ENCODE measurements at places on chromosomes 3 and 15.

- DNase-seq: no peak
Measured at GRCh38 chr15:80846031-80846815, 67.1 kb downstream of the CEMIP start.

- DNase-seq: peak; percentile 3
Measured at GRCh38 chr15:43440721-43441281, 52.2 kb downstream of the TP53BP1 start.

- DNase-seq: peak; percentile 40
Measured at GRCh38 chr3:69012100-69012799, 1.2 kb downstream of the EOGT start.

DNA sequence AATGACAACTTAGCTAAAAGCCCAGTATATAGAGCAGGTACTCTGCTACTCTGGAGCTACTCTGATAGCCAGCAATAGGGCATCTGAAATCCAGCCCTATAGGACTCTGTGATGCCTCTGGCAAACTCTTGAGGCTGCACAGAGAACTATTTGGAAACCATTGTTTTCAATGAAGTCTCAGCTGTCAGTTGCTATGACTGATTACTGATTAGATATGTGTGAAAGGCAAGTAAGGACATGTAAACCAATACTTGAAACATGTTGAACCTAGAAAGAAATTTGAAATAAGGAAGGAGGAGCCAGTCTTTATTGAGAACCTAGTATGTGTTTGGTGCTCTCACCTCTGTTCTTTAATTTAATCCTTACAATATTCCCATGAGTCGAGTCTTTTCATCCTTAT is 40.2 kb upstream of the CRTC3 start:
- DNase-seq: no peak

DNA sequence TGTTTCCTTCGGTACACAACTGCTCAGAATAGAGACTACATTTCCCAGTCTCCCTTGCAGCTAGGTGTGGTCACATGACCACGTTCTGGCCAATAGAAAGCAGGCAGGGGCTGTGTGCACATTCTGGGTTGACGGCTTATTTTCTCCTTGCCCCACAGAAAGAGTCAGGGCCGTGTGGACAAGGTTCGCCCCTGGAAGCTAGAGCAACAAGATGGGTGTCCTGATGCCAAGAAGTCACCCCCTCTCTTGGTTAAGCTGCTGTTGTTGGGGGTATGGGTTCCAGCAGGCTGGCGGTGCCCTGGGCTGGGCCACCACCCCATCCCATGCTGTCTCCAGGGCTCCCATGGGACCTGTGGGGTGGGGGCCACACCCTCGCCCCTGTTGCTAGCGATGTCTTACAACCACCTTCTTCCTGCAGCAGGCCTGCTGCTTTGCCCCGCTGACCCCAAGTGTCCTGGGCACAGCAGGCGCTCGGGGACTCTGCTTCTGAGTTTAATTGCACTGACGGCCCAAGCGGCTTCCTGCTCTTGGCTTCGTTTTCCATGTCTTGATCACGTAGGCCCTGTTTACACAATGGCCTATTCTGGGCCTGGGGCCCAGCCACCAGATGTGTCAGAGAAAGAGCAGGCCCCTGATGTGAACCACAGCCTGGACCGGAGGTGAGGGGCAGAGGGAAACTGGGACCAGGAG is 24.9 kb downstream of the ABTB1 start:
- peak; percentile 65 for DNase-seq

DNA sequence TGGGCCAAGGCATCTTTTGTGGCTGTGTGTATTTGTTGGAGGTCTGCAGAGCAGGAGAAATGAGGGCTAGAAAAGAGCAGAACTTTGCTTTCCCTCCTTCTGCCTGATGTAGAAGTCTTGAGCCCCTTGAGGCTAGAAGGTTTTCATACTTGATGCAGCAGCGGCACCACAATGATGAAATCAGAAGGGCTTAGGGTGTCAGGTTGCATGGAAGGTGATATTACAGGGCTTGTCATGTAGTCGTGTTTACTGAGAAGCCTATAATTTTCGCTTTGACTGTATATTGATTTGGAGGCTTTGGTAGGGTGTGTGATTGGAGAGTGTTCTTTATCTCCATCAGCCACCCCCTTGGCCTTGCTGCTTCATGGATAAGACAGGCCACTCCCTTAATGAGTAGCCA is 339.8 kb downstream of the THSD4 start:
- DNase-seq: no peak

- no peak for DNase-seq
Measured at GRCh38 chr3:157442729-157443128, 6.1 kb downstream of the PTX3 start.

- DNase-seq: no peak
Measured at GRCh38 chr3:62940771-62941563, 65.8 kb upstream of the CADPS start.

DNA sequence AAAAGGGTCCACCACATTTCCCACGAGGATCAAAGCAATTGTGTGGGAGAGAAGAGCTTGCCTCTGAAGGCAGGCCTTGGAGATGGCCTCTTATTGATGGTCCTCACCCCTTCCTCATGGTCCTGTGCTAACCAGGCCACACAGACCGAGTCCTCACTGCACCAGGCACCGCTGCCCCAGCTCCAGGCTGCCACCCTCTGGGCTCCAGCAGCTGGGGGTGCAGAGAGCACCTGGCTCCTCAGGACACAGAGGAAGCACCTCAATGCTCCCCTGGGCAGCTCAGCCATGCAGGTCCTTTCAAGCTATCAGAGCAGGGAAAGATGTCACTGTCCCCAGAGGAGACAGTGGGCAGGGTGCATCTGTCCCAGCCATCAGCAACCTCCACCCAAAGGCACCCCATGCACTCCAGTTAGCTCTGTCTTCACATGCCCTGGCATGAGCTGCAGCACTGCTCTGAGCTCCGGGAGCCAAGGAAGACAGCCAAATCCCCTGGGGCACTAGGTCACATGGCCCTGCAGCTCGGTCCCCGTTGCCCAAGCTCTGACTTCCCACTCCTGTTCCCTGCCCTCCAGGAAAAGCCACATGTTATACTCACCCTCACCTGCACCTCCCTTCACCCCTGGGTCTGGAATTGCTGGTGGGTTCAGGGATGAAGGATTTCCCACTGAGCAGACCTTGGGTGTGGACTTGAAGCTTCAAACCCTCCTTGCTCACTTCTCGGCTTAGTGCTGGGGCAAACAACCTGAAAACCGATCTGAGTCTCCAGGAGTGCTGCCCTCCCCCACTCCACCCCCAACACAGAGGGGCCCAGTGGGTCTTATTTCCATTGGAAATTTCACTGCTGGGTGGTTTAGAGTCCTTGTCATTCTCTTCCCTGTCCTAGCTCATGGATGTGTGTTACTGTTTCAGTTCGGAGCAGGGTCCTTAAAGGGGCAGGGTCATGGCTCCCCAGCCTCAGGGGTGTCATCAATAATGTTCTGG is 32.6 kb downstream of the ALS2CL start:
- no peak for DNase-seq

DNA sequence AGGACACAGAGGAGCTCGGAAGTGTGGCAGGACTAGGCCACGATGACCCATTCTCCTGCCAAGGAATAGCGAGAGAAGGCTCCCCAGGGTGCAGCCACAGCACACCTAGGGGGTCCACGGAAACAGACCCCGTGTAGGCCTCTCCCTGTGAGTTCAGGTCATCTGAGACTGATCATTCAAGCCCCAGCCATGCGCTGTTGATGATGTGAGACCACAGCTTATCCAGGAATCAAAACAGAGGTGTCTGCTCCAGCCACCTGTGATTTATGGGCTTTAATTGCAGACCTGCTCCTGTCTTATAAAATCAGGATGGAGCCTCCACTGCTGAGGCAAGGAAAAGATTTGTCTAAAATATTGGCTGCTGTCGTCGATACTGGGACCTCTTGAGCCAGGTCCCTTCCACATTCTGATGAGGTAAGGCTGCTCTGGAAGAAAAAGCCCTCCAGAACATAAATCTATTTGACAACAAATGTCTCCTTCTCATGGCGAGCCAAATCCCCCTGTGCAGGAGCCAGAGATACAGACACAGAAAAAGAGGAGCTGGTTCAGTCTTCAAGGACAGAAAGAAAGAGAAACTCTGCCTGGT is 186.7 kb downstream of the TJP1 start:
- DNase-seq: peak; percentile 41

GRCh38 chr15:98547741-98548138 is 100.6 kb upstream of the IGF1R start:
- DNase-seq: no peak

DNA sequence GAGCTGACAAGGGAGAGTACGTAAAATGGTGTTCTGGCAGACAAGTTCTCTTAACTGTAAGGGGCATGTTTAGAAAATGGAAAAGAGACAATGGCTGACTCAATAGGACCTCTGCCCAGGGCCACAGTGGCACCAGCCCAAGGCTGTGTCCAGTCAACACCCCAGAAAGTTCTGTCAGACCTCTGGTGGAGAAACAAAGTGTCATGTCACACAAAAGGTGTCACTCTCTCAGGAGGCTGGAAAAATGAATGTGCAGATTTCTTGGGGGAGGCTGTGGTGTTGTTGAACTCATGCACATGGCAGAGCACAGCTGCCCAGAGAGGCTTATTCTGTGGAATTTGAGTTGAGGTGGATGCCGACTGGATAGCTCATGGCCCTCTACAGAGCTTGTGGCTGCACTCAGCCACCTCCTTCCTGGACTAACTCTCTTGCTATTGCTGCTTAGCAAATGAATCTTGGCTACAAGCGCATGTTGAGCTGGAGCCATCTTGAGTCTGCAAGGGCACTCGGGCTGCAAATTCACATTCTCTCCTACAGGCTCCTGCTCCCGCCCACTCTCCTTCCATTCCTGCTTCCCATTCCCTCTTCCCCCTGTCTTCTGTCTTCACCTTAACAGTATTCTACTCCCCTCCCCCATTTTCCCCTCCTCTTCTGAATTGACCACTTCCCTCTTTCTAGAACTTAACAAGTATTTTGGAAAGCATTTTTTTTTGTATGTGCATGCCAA is 55.8 kb upstream of the SLC7A14 start:
- no peak for DNase-seq

DNA sequence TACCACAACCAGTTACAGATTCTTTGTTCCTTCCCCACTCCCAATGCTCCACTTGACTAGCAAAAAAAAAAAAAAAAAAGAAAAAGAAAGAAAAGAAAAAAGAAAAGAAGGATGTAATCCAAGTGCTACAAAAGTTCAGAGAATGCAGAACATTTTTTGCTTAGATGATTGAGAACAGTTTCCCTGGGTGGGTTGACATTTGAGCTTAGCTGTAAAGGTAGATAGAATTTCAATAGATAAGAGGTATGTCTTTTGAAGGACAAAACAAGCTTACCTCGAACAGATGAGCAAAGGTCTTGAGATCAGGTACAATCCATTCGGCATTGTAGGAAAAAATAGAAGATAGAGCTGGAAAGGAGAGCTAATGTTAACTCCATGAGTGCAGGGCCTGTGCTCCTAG is 344.6 kb upstream of the NECTIN3 start:
- DNase-seq: no peak

DNA sequence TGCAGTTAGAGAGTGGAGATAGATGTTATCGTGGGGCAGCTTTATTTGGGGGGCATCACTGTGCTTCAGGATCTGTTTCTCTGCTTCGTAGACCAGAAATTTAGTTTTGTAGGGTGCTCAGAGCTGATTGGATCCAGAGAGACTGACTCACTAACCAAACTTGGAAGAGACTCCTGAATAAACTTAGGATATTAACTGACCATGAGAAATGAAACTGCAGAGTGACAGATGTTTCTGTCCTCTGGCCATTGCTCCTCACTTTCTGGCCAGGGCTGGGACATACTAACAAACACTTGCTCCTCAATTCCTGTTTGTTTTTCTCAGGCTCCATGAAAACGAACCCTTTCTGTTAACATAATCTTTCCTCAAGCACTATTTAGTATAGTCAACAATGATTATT is 4.3 kb downstream of the ZNF592 start:
- no peak for DNase-seq

GRCh38 chr15:66841953-66842681 is 140.1 kb downstream of the SMAD6 start:
- peak; percentile 88 for DNase-seq

DNA sequence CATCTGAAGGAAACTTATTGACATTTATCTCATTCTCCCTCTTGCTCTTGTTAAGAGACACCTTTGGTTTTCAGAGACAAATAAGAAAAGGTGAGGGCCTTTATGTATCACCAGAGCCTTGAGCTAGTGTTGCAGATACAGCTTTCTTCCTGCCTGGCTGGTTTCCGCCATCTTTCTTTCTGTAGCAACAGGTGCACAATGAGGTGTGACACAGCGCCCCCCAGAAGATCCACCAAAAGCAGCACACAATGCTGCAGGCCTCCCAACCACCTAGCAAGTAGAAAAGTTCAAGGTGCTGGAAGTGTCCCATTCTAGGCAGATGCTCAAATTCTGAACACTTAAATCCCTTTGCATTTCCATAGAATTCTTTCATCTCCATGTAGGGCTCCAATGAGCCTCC is 106.6 kb downstream of the FOXP1 start:
- DNase-seq: no peak
